T-helper 2 cell (primary cell): ENCODE measurements at places on chromosomes 7 and 10.

- DNase-seq: no peak
These were observed 4.6 kb downstream of the KIF20B start for GRCh38 chr10:89706011-89706410.

- no peak for DNase-seq
These were observed 580 bp downstream of the MRPS16 start for GRCh38 chr10:73251683-73252444.

- DNase-seq: no peak
These were observed 22.7 kb upstream of the AKR1B10 start for GRCh38 chr7:134504660-134505164.

DNA sequence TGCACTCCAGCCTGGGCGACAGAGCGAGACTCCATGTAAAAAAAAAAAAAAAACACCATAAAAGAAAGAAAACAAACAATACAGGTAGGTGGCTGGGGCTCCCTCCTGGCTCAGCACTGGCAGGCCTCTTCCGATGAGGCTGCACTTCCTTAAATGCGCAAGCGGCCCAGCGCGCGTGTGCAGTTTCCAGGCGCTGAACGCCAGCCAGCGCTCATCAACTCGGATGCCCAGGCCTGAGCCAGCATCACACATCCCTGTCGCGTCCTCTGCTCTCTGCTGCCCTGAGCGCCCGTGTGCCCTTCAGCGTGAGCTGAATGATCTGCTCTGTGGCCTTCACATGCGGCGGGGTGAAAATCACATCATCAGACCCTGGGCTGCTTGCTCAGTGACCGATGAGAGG lies 31.8 kb downstream of the NUDT1 start:
- DNase-seq: no peak

- DNase-seq: no peak
These were observed 8.8 kb upstream of the OR2A2 start for GRCh38 chr7:144100607-144101006.

DNA sequence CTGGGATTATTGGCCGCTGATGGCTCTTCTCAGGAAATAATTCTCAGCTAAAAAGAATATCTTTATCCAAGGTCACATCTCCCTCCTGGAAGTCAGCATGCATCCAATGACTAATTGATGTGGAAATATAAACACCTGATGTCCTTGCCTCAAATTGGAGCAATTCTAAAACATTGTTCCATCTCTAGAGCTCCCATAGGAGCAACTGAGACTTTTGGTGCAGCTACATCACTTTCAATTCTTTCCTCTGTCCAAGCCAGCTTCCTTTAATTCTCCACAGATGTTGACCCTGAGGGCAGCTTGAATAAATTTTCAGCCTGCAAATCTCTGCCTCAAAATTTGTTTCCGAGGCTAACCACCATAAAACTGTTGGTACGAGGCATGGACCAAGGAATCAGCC lies 43.9 kb upstream of the KCND2 start:
- no peak for DNase-seq

GRCh38 chr10:111435871-111436270 lies 359.0 kb downstream of the ADRA2A start:
- no peak for DNase-seq

DNA sequence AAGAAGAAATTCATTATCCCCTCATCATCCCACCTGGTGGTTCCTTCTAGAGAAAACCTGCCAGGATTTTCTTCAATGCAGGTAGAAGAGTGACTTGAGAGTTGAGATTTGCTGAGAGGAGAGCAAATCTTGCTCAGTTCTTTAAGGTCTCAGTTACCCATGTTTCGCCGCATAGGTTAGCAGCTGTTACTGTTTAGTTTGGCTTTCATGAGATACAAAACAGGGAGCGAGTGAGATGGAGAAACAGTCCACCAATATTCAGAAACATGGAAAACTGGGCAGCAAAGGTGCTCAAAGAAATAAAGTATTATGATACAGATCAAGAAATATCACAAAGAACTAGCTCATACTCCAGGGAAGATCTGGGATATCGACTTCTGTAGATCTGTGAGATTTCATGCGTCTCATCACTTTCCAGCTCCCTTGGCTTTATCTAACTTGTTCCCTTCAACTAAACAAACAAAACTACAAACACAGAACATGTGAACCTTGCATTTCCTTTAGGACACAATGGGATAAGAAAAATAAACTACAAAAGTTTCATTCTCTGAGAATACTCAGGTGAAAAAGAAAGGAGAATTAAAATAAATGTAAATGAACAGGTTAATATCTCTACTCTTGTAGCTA lies 63.4 kb downstream of the AKR1C4 start:
- no peak for DNase-seq

DNA sequence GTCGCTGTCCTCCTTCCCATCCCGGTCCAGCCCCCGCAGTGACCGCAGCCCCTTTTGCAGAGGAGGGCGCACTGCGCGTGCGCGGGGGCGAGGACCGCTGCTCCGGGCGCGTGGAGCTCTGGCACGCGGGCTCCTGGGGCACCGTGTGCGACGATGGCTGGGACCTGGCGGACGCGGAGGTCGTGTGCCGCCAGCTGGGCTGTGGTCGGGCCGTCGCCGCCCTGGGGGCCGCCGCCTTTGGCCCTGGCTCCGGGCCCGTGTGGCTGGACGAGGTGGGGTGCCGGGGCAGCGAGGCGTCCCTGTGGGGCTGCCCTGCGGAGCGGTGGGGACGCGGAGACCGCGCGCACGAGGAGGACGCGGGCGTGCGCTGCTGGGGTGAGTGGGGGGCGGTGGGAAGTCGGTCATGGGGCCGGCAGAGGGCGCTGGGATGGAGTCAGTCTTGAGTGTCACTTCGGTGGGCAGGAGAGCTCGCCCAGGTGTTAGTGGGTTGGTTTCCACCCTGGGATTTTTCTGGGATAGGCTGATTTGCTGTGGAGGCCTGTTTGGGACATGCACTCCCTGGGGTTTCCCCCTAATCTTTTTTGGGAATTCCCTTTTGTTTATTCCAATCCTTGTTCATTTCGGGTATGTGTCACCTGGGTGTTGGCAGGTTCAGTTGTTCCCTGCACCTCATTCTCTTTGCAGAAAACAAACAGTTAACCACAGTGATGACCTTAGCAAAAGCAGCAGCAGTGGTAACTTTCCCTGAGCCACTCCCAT lies 11.6 kb downstream of the SCART1 start:
- DNase-seq: no peak

DNA sequence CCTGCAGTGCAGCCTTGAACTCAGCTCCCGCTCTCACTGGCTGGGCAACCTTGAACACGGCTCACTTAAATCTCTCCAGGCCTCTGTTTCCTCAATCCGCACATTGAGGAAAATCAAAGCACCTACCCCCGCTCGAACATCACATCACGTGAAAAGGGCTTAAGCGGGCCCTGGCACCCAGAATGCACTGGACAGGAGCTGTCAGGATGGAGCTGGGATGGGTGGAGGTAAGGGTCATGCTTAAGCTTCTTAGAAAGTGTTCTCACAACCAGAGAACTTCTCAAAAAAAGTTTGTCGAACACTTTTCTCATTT lies 55.7 kb upstream of the MGMT start:
- DNase-seq: no peak

- no peak for DNase-seq
These were observed 27.7 kb upstream of the PRKAR1B start for GRCh38 chr7:754531-755412.

GRCh38 chr10:89555688-89556445 lies 20.5 kb upstream of the SLC16A12 start:
- DNase-seq: no peak

DNA sequence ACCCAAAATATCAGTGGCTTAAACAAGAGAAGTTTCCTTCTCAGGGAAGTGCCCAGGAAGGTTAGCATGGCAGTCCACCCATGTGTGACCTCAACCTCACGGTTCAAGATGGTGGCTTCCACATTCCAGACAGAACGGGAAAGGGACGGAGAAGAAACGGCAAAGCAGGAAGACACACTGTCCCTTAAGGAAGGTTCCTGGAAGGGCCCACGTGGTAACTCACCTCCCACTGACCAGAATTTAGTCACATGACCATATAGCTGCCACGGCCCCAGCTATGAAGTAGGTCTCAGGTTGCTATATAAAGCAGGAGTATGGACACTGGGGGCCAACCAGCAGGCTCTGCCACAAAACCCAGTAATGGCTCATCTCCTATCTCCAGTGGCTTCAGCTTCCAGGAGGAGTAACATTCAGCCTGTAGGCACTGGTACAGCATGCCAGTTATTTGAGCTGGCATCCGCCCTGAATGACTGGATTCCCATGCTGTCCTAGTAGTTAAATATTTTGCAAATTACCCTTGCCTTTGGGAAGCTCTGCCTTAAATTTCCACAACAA lies 278.5 kb upstream of the KLF14 start:
- no peak for DNase-seq

DNA sequence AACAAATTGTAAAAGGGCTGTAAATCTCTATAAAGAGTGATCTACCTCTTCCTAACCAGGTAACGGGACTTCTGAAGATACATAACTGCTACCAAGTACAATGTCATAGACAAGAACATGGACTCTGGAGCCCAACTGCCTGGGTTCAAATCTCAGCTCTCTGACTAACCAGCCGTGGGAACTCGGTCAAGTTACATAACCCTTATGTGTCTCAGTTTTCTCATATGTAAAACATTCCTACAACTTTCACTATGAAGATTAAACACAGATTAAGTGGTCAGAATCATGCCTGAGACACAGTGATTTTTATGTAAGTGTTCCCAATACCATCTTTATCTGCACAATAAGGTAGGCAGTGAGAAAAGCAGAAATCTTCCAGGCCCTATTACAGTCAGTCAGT lies 52.6 kb downstream of the ITGB1 start:
- DNase-seq: no peak

DNA sequence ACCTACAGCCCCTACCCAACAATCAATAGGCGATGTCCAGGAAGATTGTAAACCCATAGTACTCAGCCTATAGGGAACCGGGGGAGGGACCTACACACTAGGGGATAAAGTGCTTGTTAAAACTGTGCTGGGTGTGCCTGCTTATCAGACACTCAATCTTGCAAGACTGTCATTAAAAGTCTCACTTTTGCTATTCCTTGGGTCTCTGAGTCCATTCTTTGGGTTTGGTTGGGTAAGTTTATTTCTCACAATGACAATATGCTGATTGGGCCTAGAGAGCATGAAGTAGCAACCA lies 45.6 kb downstream of the PTPRE start:
- DNase-seq: no peak

DNA sequence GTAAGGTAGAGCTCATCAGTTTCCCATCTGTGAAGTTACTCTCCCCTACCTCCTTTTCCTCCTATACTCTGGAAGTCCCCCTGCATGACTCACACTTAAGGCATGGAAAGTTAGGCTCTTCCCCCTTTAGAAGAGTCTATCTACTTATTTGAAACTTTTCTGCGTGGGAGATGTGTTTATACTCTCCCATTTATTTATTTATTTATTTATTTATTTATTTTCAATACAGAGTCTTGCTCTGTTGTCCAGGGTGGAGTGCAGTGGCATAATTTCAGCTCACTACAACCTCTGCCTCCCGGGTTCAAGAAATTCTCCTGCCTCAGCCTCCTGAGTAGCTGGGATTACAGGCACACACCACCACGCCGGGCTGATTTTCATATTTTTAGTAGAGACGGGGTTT lies 107.5 kb upstream of the JCAD start:
- no peak for DNase-seq

DNA sequence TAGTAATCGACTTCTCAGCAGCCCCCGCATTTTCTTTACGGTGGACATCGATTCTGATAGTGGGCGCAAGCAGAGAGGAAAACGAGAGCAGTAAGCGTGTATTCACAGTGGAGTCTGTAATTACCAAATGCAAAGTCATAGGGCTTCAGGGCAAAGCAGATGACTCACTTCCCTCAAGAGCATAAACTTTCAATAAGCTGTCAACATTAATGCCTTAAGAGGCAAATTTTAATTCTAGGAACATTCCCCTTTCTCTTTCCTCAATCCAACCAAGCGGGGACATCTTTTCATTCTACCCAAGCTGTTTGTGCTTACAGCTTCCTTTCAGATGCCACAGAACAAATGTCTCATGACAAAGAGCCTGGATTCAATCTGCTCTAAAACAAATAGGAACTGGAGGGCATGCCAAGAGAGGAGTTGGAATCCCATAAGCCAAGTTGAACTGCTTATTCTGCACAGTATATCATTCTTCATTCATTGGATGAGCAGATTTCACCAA lies 48.6 kb downstream of the MALSU1 start:
- DNase-seq: no peak

DNA sequence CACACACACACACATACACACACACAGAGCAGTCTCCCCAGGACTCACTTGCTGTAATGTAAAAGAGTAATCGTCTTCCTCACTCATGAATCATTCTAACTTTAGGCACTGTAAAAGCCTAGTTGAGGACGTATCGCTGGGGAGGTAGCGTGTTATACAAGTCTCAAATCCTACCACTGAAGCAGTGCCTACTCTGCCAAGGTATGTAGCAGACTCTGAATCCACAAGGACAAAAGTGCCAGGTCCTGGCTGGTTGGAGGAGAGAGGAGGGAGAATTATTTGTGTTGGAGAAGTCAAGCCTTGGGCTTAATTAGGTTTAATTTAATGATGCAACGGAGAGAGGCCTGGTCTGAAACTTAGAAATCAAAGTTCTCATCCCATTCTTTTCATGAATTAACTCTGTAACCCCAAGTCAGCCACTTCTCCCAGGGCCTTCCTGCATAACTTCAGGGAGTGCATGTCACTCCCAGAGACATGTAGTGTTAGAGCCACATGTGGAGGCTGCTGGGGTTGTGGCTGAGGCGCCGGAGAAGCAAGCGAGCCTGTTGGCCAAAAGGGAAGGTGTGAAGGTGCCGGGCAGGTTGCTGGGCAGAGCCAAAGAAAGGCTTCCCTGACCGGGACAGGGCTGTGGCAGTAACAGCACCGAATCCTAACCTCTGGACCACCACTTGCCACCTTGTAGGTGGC lies 36.7 kb downstream of the NKX2-3 start:
- no peak for DNase-seq

DNA sequence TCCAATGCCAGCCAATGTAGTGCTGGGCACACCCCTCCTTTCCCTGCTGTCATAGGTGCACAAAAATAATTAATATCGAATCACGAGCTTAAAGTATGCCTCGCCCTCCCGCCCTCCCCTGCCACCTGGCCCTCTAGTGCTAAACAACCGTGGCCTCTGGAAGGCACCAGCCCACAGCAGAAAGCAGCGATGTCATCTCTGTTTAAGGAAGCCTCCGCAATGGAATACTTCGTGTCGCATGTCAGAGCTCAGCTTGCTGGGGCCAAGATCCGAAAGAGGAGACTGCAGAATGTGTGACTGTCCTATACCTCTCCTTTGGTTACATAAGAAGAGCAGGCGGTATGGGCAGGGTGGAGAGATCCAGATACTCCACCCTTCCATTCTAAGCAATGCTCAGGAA lies 71.5 kb downstream of the RHOBTB1 start:
- no peak for DNase-seq
